ENCODE measurements at places on chromosomes 12 and 14. TPM values are rescaled to one million over a fixed set of nuclear protein-coding genes. Genes with fewer than 3 reads are reported as not detected.

Gene FAM90A1
- total RNA-seq: not detected

Gene TAS2R14
- 7.0 TPM for total RNA-seq

Gene BCL11B
- 1.3 TPM for total RNA-seq

Gene SYNDIG1L
- total RNA-seq: 0.40 TPM

Gene SART3
- 79.0 TPM for total RNA-seq

Gene PFKM
- 161 TPM for total RNA-seq

Gene LTA4H
- 230 TPM for total RNA-seq

- DNase-seq: no peak
- no peak overlapping the region for H3K4me3 ChIP-seq
- H3K27me3 ChIP-seq: no peaks in the 10 kb centered on the region
- H3K4me1 ChIP-seq: peaks cover 12% of the 10 kb centered on the region
- no peaks in the 10 kb centered on the region for H3K36me3 ChIP-seq
- H3K27ac ChIP-seq: no peak overlapping the region
These were observed 4.3 kb downstream of the DIP2B start for GRCh38 chr12:50508970-50509663.

DNA sequence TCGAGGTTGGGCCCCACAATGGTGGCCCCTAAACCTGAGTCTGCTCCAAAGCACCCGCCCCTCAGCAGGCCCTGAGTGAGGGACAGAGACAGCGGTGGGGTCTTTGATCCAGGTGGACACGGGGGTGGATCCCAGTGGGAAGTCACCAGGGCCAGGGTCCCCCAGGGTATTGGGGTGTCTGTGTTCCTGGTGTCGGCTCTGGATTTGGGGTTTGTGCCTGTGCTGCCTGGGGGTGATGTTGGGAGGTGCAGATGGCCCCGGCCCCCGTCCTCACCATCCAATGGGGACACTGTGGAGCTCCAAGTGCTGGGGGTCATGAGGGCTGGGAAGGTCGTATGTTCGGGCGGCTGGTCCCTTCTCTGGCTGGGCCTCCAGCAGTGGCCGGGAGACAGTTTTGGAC is 354.2 kb downstream of the TMEM121 start:
- no peaks in the 10 kb centered on the region for H3K27me3 ChIP-seq
- H3K27ac ChIP-seq: no peak overlapping the region
- H3K4me3 ChIP-seq: no peak overlapping the region
- H3K4me1 ChIP-seq: no peaks in the 10 kb centered on the region
- H3K36me3 ChIP-seq: no peaks in the 10 kb centered on the region

GRCh38 chr12:57476162-57476992 is 3.3 kb downstream of the ARHGAP9 start:
- peaks cover 100% of the 10 kb centered on the region for H3K27me3 ChIP-seq
- no peaks in the 10 kb centered on the region for H3K36me3 ChIP-seq
- H3K4me3 ChIP-seq: peak overlapping the region; percentile 49

DNA sequence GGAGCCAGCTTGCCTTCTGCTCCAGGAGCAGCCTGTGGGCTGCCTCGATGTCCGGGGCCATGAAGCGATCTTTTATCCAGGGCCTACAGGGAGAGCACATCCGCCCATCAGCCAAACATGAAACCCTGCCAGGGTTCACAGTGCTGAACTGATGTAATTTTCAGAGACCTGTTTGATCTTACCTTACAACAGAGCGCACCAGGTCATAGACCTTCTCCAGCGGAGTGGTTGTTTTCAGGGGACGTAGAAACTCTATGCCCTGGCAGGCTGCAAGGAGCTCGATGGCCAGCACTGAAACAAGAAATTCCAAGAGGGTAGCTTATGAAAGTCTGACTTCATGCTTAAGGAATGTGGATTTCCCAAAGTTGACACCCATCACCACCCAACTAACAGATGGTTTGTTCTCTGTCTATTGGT is 19.7 kb downstream of the HAL start:
- no peaks in the 10 kb centered on the region for H3K27me3 ChIP-seq
- H3K4me1 ChIP-seq: no peaks in the 10 kb centered on the region
- no peak overlapping the region for H3K27ac ChIP-seq

- no peak overlapping the region for H3K4me3 ChIP-seq
- H3K4me1 ChIP-seq: peaks cover 5% of the 10 kb centered on the region
- H3K27me3 ChIP-seq: no peaks in the 10 kb centered on the region
- no peaks in the 10 kb centered on the region for H3K36me3 ChIP-seq
These were observed 389.3 kb upstream of the USP15 start for GRCh38 chr12:61870658-61871484.

DNA sequence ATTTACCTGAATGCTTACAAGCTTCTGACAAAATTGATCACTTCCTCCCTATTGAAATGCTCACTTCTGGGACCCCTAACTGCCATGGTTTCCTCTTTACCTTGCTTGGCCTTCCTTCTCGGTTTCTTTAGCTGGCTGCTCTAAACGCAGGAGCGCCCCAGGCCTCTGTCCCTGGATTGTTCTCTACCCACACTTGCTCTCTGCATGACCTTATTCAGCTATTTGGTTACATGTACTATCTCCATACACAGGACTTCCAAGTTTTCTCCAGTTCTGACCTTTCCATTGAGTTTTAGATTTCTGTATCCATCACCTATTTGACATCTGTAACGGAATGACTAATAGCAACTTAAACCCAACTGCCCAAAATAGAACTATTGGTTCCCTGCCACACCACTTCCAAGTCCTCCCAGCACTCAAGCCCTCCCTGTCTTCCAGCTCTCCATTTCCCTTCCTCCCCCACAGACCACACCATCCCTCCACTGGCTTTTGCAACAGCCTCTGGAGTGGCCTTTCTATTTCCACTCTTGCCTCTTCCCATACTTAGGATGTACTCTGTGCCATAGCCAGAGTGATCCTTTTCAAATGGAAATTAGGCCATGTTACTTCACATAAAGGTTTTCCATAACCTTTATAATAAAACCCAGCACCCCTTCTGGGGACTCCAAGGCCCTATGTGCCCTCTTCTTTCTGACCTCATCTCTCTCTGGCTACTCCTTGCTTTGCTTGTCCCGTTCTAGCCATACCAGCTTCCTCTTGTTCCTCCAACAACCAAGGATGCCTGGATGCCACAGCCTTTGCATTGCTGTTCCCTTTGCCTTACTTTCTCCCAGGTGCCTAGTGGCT is 202.2 kb downstream of the AEBP2 start:
- H3K36me3 ChIP-seq: no peaks in the 10 kb centered on the region
- no peak overlapping the region for H3K27ac ChIP-seq
- no peak for DNase-seq
- H3K4me3 ChIP-seq: no peak overlapping the region
- peaks cover 15% of the 10 kb centered on the region for H3K4me1 ChIP-seq

GRCh38 chr14:63761351-63762117 is 33.7 kb upstream of the SGPP1 start:
- H3K4me1 ChIP-seq: peaks cover 2% of the 10 kb centered on the region
- H3K27ac ChIP-seq: no peak overlapping the region
- no peaks in the 10 kb centered on the region for H3K27me3 ChIP-seq

DNA sequence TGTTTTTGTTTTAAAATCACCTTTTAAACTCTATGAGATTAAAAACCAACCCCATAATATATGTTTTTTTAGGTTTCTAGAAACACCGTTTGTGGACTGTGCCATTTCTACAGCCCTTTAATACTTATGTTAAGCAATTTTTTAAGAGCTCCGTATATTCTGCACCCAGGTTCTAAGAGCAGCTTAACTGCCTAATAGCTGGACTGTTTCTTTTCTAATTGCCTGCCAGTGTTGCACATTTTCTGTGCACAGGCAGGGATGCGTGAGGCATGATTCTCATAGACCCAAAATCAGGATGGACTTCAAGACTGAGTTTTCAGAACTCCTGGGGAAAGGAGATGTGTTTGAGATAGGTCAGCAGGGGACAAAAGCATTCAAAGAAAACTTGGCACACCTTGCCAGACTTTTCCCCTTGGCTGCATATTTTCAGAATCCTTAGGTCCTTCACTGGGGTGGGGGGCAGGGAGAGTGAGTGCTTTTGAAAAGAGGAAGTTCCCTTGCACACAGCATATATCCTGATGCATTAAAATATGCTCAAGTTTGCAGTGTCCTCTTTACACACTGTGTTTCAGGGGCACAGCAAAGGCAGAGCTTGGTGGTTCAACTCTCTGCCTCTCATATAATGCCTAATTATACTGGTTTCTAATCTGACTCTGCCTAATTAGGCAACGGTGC is 27.9 kb downstream of the TMEM30B start:
- no peak overlapping the region for H3K27ac ChIP-seq
- no peaks in the 10 kb centered on the region for H3K36me3 ChIP-seq
- H3K27me3 ChIP-seq: peaks cover 26% of the 10 kb centered on the region
- DNase-seq: no peak
- no peak overlapping the region for H3K4me3 ChIP-seq

- H3K4me1 ChIP-seq: no peaks in the 10 kb centered on the region
- no peaks in the 10 kb centered on the region for H3K27me3 ChIP-seq
- H3K36me3 ChIP-seq: no peaks in the 10 kb centered on the region
- no peak for DNase-seq
- H3K27ac ChIP-seq: no peak overlapping the region
- H3K4me3 ChIP-seq: no peak overlapping the region
These were observed 15.8 kb upstream of the SLC16A7 start for GRCh38 chr12:59580050-59580449.

GRCh38 chr12:93166541-93167307 is 211.0 kb upstream of the NUDT4 start:
- H3K27ac ChIP-seq: no peak overlapping the region
- H3K4me3 ChIP-seq: no peak overlapping the region
- DNase-seq: no peak
- H3K36me3 ChIP-seq: no peaks in the 10 kb centered on the region
- no peaks in the 10 kb centered on the region for H3K27me3 ChIP-seq

GRCh38 chr14:100566119-100566518 is 21.1 kb downstream of the BEGAIN start:
- peaks cover 59% of the 10 kb centered on the region for H3K27me3 ChIP-seq
- peaks cover 27% of the 10 kb centered on the region for H3K4me1 ChIP-seq
- no peak overlapping the region for H3K27ac ChIP-seq

- DNase-seq: no peak
- no peak overlapping the region for H3K27ac ChIP-seq
- no peaks in the 10 kb centered on the region for H3K36me3 ChIP-seq
- no peaks in the 10 kb centered on the region for H3K4me1 ChIP-seq
These were observed 30.8 kb upstream of the TBC1D30 start for GRCh38 chr12:64793610-64794009.

DNA sequence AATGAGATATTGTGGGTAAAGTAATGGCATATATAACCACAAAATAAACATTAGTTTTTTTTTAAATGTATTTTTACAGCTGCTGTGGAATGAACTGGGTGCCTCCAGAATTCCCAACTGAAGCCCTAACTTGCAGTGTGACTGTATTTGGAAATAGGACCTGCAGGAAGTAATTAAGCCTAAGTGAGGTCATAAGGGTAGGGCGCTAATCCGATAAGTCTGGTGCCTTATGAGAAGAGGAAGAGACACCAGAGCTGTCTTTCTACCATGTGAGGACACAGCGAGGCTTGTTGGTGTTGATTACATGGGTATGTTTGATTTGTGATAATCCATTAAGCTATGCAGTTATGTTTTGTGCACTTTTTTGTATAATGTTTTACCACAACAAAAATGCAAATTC is 136.8 kb downstream of the TPH2 start:
- no peaks in the 10 kb centered on the region for H3K27me3 ChIP-seq
- no peaks in the 10 kb centered on the region for H3K36me3 ChIP-seq
- no peaks in the 10 kb centered on the region for H3K4me1 ChIP-seq
- no peak for DNase-seq

- DNase-seq: no peak
- peak overlapping the region; percentile 18 for H3K4me3 ChIP-seq
- peaks cover 20% of the 10 kb centered on the region for H3K4me1 ChIP-seq
- H3K27me3 ChIP-seq: no peaks in the 10 kb centered on the region
- H3K36me3 ChIP-seq: no peaks in the 10 kb centered on the region
These were observed 9.2 kb downstream of the PHB2 start for GRCh38 chr12:6961278-6961694.

DNA sequence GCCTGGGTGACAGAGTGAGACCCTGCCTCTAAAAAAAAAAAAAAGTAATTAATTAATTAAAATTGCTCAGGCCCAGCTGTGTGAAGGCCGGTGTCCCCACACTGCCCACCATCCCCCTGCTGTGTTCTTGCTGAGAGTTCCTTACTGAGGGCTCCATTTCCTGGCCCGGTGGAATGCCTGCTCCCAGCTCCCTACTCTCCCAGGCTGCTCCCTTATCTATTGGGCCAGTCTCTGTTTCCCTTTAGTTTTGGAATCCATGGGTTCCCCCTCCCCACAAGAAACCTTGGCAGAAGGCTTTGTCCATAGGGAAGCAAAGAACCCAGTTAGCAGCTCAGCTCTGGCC is 19.0 kb downstream of the MLXIP start:
- peaks cover 6% of the 10 kb centered on the region for H3K4me1 ChIP-seq
- H3K27me3 ChIP-seq: no peaks in the 10 kb centered on the region
- no peaks in the 10 kb centered on the region for H3K36me3 ChIP-seq
- H3K4me3 ChIP-seq: no peak overlapping the region
- DNase-seq: no peak
- H3K27ac ChIP-seq: no peak overlapping the region

DNA sequence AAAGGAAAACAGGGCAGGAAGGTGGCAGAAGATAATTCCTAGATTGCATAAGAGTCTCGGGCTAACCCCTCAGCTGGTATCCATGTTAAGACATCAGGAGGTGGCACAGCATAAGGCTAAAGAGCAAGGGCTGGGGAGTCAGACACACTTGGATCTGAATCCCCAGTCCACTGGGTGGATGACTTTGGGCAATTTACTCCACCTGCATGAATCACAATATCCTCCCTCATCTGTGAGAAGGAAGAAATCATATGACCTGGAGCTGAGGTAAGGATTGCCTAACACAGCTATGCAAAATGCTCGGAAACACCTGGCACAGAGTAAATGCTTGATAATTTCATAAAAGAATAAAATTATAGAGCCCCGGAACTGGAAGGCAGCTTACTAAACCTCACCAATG is 217.9 kb downstream of the PIK3C2G start:
- peaks cover 27% of the 10 kb centered on the region for H3K4me1 ChIP-seq
- H3K27me3 ChIP-seq: no peaks in the 10 kb centered on the region
- no peak for DNase-seq
- H3K27ac ChIP-seq: no peak overlapping the region
- H3K36me3 ChIP-seq: no peaks in the 10 kb centered on the region

Data from neural progenitor cell (in vitro differentiated cells).